ENCODE measurements at places on chromosomes 4 and X.

DNA sequence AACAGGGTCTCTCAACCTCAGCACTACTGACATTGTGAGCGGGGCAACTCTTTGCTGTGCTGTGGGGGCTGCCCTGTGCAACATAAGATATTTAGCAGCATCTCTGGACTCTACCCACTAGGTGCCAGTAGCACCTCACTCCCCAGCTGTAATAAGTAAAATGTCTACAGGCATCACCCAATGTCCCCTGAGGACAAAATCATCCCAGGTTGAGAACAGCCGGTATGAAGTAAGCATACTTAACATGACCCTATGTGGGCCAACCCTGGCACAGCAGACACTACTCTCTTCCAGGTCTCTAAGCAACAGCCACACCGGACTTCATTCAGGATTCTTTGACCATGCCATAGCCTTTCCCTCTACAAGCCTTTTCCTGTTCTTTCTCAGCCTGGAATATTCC lies 10.5 kb upstream of the MGST2 start:
- no peak for DNase-seq

- DNase-seq: no peak
These were observed 30.7 kb upstream of the KLHL8 start for GRCh38 chr4:87251106-87251505.

DNA sequence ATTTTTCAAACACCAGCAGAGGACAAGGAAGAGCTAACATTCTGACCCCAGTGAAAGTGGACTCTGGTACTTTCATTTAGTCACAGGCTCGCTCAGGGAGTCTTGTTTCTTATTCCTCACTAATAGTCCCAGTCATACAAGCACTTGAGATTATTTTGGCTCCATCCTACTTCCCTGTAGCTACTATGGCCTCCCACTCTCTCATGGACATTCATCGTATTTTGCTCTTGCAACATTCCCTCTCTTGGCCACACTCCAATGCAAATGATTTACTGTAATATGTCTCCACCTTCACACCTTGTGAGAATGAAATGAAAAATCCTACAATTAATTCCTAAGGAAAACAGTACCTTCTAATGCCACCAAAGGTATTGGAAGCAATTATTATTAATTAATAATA lies 21.3 kb downstream of the PLRG1 start:
- no peak for DNase-seq

DNA sequence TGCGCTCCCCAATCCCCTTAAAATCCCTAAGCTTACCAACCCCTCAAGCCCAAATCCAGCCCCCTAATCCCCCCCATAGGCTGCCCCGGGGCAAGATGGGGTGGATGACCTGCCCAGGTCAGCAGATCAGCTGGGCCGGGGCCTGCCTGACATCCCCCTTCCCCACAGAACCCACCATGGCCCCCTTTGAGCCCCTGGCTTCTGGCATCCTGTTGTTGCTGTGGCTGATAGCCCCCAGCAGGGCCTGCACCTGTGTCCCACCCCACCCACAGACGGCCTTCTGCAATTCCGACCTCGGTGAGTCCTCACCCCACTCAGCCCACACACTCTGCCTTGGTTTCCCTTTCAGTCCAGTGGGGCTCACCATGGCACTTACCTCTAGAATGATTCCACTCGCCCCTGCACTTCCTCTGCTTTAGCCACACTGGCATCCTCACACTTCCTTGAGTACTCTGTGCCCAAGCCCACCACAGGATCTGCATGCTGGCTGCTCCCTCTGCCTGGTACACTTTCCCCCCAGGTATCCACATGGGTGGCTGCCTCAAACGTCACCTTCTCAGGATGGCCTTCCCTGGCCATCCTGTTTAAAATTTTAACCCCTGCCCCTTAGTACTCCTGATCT lies 1.1 kb downstream of the TIMP1 start:
- no peak for DNase-seq

DNA sequence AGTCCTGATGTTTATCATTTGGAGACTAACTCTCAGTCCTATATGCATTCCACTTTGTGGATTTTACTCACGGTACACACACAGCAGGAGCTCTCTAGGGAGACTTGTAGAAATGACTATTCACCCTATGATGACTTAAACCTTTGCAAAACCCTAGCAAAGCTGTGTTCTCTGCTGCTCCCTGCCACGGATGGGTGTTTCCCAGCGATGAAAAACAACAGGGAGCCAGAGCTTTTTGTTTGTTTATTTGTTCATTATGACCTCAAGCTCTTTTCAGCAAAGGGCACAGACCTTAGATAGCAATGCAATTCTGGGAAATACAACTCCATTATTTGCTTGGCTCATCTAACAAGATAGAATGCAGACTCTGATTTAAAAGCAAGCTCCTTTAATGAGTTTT lies 156.6 kb downstream of the GRIA3 start:
- DNase-seq: no peak

DNA sequence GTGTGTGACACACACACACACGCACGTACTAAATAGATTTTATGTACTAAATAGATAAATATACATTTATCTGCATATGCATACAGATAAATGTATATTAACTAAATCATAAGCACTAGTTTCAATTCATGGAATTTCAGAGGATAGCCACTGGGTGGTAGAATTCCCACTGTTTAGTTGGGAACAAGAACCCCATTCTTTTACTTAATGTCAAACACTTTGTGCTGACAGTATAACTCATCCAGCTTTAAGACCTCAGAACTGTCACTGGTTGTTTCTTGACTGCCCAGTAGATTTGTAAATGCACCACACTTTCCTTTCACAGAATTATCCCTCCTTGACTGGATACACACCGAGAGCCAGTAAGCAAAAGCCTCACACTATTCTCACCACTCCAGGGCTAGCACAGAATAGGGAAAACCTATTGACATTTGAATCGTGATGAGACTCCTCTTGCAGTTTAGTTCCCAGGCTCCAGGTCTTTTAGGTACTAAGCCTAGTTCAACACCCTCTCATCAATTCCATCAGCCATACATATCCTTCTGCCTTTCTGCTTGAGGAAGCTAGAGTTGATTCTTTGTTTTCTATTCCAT lies 32.4 kb downstream of the PPARGC1A start:
- DNase-seq: no peak

GRCh38 chrX:155819525-155819924 lies 61.6 kb upstream of the VAMP7 start:
- no peak for DNase-seq

- no peak for DNase-seq
These were observed 182.2 kb upstream of the TEX13C start for GRCh38 chrX:125137521-125137920.

DNA sequence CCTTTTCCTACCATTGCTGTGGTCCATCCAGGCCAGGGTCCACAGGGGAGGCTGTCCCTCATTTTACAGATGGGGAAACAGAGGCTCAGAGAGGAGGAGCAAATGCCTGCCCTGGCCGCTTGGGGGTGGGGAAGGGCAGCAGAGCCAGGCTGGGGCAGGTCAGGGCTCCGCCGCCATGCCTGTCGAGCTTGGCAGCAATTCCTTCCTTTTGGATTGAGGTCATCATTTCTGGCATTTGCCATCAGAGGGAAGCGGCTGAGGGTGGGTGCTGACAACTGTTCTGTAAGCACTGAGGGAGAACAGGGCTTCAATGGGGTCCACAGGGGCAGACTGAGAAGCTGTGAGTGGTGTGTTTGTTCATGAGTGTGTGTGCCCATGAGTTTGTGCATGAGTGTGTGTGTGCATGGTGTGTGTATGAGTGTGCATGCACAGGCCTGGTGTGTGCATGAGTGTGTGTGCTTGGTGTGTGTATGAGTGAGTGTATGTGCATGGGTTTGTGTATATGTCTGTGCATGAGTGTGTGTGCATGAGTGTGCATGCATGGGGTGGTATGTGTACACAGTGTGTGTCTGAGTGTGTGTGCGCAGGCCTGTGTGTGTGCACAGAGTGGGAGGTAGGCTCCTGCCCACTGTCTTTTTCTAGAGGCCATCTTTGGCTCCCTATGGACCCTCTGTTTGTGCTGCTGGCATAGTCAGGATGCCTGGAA lies 115.2 kb downstream of the SORCS2 start:
- no peak for DNase-seq

- no peak for DNase-seq
These were observed 4.9 kb downstream of the OPHN1 start for GRCh38 chrX:68428431-68428830.

- peak; percentile 25 for DNase-seq
These were observed 174.8 kb upstream of the CXCL13 start for GRCh38 chr4:77430847-77431246.

DNA sequence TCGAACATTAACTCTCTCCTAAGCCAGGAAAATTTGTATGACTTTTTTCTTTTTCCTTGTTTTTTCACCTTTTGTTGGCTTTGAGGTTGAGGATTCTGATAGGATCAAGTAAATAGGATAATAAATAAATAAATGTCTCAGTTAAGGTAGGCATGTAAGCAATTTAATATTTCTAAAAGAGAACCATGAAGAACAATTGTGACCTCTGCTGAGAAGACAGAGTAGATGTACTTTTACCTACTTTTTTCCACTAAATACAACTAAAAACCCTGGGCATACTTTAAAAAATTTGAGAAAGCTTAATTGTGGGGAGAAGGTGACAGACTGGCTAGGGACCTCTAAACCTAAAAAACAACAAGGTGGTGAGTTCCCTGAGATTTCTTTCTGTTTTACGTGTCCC lies 31.6 kb upstream of the CLNK start:
- no peak for DNase-seq

DNA sequence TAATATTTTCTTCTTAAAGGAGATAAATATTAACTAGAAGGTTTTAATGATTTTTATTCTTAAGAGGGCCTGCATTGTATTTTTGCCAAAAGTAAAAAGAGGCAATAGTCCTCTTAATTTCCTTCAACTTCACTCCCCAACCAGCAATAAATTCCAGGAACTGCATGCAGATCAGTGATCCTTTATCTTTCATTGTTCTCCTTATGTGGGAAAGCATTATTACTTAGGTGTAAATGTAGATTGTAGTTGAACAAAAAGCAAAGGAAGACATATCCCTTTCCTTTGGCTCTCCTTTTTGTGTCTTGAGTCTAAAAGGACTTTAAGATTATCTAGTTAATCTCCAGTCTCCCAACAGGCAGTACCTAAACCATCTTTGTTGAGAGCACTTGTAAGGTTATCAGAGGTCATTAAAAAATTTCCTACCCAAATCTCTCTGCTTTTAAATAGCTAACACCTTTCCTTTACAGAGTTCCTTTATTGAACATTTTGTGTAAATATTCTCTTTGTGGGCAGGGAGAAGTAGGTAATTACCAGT lies 55.3 kb downstream of the RAPGEF2 start:
- DNase-seq: no peak

GRCh38 chrX:121666171-121666570 lies 618.8 kb downstream of the GLUD2 start:
- no peak for DNase-seq

DNA sequence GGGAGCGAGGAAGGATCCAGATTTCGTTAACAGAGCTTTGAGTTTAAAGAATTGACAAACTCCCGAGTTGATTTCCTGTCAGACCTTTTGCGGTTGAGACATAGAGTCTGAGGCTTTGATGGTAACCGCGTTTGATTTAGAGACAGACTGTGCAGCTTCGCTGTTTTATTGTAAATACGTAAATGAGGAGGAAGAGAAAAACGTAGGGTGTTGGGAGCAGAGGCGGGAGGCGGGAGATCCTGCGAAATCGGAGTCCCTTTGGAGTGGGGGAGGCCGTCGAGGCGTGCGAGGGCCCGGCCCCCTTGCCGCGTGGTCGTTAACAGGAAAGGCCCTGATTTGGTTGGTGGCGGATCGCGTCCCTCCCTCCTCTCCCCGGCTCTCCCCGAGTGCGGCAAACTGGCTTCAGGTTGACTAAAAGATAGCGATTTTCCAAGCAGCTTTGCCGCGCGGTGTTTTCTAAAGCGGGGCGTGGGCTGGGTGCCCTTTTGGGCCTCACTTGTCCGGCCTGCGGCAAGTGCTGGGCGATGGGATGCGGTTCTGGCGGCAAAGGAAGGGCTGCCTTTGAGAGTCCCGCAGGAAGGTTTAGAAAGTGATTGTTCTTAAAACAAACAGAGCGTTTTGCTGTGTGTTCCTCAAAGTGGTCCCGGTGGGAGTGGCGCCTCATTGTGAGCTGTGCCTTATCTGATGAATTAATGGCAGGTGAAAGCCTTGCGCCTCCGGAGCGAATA lies 857 bp downstream of the SCML1 start:
- DNase-seq: peak; percentile 48

- DNase-seq: no peak
These were observed 21.6 kb downstream of the HTRA3 start for GRCh38 chr4:8291036-8291682.

DNA sequence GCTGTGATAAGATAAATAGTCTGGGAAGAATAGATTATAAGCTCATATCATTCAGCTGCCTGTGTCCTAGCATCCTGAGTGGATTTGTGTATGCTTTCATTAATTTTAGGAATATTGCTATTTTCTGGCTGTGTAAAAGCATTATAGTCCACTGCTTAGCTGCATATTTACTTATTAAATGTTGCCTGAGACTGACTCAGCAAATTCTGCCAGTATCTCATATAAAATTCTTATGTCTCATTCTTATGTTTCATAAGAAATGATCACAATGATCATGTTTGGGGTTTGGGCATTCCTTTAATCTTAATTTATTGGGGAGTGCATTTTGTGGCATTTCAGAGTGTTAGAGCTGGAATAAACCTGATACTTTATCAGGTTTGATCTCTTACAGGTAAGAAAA lies 34.9 kb downstream of the RASSF6 start:
- DNase-seq: no peak

GRCh38 chr4:87093443-87094123 lies 126.8 kb downstream of the KLHL8 start:
- DNase-seq: peak; percentile 32

DNA sequence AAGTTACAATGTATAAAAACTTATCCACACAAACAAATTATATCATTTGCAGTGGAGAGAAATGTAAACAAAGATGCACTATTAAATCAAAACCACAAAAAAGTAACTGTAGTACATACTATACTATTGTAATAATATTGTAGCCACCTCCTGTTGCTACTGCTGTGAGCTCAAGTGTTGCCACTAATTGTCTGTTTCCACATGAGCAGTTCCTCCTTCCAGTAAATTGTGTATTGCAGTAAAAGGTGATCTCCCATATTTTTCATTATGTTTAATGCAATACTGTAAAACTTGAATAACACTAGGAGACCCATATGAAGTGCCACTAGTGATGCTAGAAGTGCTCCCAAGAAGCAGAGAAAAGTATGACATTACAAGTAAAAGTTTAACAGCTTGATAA lies 11.7 kb downstream of the LIN54 start:
- DNase-seq: no peak

DNA sequence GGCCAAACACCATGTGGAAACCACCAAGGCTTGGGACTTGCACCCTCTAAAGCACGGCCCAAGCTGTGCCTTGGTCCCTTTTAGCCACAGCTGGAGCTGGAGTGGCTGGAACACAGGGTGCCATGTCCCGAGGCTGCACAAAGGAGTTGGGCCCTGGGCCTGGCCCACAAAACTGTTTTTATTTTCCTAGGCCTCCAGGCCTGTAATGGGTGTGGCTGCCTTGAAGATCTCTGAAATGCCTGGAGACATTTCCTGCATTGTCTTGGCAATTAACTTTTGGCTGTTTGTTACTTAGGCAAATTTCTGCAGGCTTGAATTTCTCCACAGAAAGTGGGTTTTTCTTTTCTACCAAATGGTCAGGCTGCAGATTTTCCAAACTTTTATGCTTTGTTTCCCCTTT lies 55.7 kb downstream of the IL15 start:
- DNase-seq: no peak
